ENCODE measurements at places on chromosomes 7 and 10.

DNA sequence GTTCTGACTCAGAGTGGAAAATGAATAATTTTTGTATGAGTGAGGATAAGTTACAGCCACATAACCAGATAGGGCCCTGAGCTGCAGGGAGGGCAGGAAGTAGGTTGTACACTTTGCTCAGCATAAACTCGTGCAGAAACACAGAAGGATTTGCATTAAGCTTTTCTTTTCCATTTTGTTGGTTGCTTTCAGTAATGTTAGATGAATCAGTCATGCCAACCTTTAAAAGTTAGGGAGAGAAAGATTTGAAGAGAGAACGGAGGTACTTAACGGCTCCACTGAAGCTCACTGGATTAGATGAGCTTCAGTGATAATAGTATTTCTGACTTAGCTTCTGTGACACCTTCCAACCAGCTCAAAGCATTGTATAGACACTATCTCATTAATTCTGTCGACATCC lies 348.1 kb downstream of the GATA3 start:
- DNase-seq: peak; percentile 18

DNA sequence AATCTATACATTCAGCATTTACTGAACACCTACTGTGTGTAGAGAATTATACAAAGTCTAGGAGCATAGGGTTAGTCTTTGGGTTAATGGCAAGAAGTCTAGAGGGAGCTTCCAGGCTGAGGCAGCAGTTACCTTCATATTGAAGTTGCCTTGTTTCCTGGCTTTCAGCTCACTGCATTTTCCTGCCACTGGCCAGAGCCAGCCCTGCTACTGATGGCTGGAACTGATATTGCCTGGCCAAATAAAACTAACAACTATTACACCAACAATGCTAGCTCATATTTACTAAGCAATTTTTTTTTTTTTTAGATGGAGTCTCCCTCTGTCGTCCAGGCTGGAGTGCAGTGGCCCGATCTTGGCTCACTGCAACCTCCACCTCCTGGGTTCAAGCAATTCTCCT lies 165.7 kb upstream of the ITGB1 start:
- no peak for DNase-seq

GRCh38 chr10:102119417-102120141 lies 589 bp downstream of the LDB1 start:
- peak; percentile 49 for DNase-seq

DNA sequence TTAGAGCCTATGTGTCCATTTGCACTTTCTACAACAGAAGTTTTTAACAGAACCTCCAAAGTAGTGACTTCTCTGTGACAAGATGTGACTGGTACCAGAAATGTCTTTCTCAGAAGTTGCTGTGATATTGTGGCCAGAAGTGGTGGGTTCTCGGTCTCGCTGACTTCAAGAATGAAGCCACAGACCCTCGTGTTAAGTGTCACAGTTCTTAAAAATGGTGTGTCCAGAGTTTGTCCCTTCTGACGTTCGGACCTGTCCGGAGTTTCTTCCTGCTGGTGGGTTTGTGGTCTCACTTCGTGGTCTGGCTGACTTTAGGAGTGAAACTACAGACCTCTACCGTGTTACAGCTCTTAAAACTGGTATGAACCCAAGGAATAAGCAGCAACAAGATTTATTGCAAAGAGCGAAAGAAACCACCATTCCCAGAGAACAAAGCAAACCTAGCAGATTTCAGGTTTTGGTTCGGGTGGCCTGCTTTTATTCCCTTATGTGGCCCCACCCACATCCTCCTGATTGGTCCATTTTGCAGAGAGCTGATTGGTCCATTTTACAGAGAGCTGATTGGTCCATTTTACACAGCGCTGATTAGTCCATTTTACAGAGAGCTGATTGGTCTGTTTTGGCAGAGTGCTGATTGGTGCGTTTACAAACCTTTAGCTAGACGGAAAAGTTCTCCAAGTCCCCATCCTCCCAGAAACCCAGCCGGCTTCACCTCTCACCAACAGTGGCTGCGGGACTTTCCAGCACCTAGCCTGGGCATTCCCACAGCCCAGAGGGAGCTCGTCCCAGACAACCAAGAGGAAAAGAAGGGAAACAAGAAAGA lies 3.0 kb downstream of the ITPRID1 start:
- no peak for DNase-seq

GRCh38 chr7:94781236-94781635 lies 125.3 kb upstream of the SGCE start:
- DNase-seq: no peak

GRCh38 chr10:123139521-123140163 lies 3.9 kb downstream of the HMX3 start:
- no peak for DNase-seq

All from stimulated activated CD4-positive, alpha-beta T cell treated with anti-CD3 and anti-CD28 coated beads, Interleukin-1b, Interleukin-23, amount 100 ng/mL, for 24 hours (primary cell).